ENCODE measurements at places on chromosomes 5 and 9. TPM values are rescaled to one million over a fixed set of nuclear protein-coding genes. Genes with fewer than 3 reads are reported as not detected.
A peak's percentile ranks its signal among the peaks of the same experiment; 100 is the strongest.

DNA sequence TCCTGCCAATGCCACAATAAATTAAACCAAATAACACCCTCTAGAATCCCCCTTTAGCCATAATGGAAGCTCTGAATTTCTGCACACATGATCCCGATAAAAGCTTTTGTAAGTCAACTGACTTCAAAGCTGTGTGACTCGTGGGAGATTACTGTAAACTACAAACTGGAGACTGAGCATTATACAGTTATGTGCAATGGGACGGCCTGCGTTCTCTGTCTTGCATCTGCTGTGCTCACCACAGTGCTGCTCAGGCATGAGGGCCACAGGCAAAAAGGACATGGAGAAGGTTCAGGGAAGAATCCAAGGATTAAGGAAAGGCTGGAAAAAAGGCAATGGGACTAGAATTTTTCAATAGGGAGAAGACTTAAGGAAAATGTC is 184.2 kb downstream of the FANCC start:
- DNase-seq = no peak

GRCh38 chr5:74433255-74433895 is 207.2 kb downstream of the ENC1 start:
- DNase-seq = peak; percentile 92

The MEF2C gene
- 91.5 TPM for total RNA-seq

The CCT5 gene
- 610 TPM for total RNA-seq

The RNF20 gene
- 22.2 TPM for total RNA-seq

The FAM153A gene
- not detected for total RNA-seq

The UTP15 gene
- total RNA-seq = 10.2 TPM

DNA sequence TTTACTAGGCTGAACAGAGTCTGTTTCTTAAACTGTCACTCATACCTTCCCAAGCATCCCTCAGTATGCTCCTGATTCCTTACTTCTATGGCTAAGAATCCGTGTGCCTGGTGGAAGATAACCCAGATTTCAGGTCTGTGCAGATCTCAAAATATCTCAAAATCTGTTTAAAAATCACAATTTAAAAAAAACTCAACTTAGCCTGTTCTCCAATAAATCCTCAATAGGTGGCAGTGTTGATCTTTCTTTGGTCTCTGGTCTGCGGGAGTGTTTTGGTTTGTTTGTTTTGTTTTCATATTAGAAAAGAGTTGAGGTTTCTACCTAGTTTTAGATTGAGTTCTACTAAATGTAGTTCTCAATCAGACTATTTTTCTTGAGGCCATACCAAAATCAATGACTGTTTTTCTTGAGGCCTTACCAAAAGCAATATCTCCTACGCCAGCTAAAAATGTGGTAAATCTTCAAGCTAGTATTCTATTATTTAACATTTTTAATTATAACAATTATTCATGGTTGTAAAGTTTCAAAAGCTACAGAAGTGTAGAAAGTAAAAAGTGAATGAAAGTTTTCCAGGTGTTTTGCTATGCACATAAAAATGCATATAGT is 57.9 kb downstream of the TGFBR1 start:
- DNase-seq = peak; percentile 71

The PCDHA9 gene
- under 0.01 TPM for total RNA-seq

DNA sequence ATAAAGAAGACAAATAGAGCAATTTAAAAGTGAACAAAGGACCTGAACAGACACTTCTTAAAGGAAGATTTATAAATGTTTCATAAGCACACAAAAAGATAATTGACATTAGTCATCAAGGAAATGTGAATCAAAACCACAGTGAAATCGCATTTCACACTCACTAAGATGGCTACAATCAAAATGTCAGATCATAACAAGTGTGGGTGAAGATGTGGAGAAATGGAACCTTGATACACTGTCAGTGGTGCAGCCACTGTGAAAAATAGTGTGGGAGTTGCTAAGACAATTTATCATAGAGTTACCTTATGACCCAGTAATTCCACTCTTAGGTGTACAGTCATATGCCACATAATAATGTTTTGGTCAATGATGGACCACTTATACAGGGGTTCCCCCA is 54.5 kb upstream of the HTR4 start:
- DNase-seq = no peak

The FCN2 gene
- total RNA-seq = not detected

DNA sequence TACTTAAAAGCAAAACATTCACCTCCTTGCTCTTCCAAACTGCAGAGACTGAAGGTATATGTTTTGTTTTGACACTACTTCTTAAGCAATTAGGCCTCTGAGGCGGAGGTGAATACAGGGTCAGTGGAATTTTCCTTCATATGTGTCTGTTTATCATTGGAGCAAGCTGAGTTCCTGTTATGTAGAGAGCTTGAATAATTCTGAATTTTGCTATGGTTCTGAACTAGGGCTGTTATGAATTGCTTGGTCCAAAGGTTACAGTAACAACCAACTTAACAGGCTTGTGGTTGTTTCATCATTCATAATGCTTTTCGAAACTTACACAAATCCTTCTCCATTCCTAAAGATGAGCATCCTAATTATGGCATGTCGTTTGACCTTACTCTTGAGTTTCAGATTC is 444.6 kb upstream of the MEF2C start:
- peak; percentile 5 for DNase-seq

GRCh38 chr9:133163504-133164172 is at the start of gene GBGT1:
Gene GBGT1 (minus strand): TSS chr9:133163914. CDS start chr9:133162412, 1,502 bp downstream.
- peak; percentile 71 for DNase-seq

DNA sequence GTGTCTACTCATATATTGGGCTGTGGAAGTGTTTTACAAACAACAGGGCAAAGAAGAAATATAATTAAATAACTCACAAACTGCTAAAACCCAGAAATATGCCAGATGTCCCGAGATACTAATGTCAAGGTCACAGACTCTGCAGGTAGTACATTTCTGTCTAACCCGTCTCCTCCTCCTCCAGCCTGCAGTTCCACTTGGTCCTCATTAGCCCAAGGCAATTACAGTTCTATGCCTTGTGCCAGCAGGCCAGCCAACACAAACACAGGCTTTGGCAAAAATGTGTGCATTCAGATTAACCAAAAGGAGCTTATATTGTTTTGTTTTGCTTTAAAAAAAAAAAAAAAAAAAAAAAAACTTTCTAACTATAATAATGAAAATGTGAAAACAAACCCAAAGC is 148.8 kb downstream of the MYO10 start:
- peak; percentile 52 for DNase-seq

GRCh38 chr9:88280816-88281382 is 107.3 kb upstream of the SPIN1 start:
- DNase-seq = no peak

DNA sequence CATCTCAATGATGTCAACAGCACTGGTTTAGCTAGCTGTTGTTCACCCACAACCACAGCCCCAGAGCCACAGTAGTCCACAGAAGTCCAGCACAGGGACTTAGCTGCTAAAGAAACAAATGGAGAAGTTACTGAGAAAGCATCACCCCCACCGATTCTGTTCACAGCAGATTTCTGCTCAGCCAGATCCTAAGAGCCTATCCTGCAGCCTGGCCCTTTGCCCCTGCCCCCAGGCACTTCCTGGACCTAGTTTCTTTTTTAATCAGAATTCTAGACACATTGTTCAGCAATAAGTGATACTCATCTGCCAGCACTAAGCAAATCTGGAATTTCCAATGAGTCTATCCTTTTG is 7.4 kb downstream of the B4GALT1 start:
- DNase-seq = peak; percentile 78
